ENCODE measurements at places on chromosomes 4 and X.

GRCh38 chr4:6380746-6381410 is 91.5 kb downstream of the PPP2R2C start:
- DNase-seq, result no peak

DNA sequence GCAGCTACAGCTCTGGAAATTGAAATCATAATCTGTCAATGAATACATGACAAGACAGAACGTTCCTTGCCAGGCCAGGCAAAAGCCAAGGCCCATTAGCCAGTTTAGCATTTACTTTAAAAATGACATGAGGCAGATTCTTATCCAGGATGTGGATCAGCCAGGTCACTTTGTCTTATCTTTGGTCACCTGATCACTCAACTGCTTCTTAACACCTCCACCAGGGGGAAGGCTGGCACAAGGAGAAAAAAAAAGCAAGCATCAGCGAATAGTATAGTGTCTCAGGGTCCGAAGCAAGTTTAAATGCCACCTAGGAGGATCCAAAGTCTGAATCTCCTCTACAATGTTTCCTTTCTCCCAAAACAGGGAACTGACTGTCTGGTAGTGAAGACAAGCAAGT is 18.8 kb downstream of the ATP1B4 start:
- no peak for DNase-seq

- DNase-seq, result no peak
These were observed 234.8 kb upstream of the GNPDA2 start for GRCh38 chr4:44961001-44961755.

- no peak for DNase-seq
These were observed 73.8 kb upstream of the DCLK2 start for GRCh38 chr4:150004481-150004880.

DNA sequence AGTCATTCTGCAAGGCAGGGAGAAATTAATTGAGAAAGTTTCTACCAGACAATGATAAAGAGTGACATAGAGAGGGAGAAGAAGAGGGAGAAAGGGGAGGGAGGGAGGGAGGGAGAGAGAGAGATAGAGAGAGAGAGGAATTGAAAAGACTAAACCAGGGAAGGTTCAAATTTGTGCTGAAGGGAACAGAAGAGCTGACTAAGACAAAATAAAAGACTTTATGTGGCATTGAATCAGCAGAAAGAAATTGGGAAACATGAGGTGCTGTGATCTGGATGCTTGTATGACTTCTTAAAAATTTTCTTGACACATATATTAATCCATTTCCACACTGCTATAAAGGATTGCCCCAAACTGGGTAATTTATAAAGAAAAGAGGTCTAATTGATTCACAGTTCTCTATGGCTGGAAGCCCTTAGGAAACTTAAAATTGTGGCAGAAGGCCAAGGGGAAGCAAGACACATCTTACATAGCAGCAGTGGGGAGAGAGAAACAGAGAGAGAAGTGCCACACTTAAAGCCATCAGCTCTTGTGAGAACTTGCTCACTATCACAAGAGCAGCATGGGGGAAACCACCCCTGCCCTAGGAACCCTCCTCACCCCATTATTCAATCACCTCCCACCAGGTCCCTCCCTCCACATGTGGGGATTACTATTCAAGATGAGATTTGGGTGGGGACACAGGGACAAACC is 13.5 kb upstream of the CXCL6 start:
- DNase-seq, result no peak

DNA sequence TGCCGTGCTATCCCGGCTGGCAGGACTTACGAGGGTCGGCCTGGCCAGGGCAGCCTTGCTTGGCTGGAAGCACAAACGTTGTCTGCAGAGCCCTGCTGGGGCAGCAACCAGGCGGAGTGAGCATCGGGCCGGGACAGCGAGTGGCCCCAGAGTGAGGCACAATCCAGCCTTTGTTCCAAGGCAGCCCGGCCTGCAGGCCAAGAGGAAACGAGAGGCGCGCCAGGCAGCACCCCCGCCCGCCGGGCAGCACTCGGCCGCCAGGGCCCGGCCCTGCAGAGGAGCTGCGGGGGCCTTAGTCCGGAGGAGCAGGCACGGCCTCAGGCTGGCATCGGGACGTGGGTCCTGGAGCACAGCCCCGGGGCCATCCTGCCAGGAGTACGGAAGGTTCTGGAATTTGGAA is 24.1 kb downstream of the FGFRL1 start:
- DNase-seq, result no peak

DNA sequence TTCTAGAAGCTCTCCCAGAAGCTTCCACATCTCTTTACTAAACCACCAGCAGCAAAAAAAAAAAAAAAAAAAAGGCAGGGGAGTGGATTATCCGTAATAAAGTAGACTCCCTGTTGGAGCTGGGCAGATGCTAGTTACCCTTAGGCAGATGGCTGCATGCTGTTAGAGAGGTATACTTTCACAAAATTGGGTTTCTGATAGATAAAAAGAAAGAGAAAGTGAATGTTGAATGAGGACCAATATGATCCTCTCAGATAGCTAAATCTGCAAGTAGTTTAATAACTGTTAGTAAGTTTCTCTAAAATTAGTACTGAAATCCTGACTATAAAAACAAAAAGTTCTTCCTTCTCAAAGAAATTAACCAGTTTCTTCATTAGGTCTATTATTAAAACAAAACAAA is 195.4 kb downstream of the ANAPC10 start:
- DNase-seq, result no peak

DNA sequence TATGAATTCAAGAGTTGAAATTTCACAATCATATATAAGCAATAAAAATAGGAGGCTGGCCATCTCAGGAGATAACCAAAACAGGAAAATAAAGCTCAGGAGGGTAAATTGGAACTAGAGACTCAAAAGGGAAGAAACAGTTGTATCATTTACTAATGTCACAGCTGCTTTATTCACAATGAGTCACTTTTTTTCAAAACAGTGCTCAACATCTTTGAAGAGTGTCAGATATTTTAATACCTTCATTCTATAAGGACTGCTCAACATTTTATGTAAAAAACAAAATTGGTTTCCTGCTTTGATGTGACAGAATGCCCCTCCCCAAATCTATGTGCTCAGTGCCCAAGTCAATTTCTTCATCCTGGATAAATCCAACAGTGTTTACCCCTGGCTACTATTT is 97.7 kb downstream of the DDX60 start:
- no peak for DNase-seq

DNA sequence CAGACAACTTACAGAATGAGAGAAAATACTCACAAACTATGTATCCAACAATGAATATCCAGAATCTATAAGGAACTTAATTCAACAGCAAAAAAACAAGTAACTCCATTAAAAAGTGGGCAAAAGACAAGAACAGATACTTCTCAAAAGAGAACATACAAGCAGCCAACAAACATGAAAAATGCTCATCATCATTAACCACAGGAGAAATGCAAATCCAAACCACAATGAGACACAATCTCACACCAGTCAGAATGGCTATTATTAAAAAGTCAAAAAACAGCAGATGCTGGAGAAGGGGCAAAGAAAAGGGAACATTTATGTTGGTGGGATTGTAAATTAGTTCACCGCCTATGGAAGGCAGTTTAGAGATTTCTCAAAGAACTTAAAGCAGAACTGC is 150.3 kb downstream of the FGF16 start:
- DNase-seq, result no peak

- no peak for DNase-seq
These were observed 288.2 kb upstream of the UGT8 start for GRCh38 chr4:114310296-114310925.

DNA sequence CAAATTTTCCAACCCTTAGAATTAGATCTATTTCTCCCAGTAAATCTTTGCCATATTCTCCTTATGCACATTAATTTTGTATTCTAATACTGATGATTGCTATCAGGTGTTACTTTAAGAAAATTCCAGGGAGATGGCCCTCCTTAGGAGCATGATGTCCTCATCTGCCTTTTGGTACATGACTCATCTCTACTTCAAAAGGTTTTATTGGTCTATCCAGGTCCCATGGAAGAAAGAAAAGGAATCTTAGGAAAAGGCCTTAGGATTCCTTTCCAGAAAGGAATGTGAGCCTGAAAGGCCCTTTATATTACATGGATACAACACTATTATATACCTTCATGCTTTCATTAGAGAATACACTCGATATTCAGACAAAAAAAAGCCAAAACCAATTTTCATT is 968.2 kb downstream of the STIM2 start:
- DNase-seq, result no peak

- DNase-seq, result no peak
These were observed 108.9 kb downstream of the SYNPO2 start for GRCh38 chr4:118997601-118998000.

DNA sequence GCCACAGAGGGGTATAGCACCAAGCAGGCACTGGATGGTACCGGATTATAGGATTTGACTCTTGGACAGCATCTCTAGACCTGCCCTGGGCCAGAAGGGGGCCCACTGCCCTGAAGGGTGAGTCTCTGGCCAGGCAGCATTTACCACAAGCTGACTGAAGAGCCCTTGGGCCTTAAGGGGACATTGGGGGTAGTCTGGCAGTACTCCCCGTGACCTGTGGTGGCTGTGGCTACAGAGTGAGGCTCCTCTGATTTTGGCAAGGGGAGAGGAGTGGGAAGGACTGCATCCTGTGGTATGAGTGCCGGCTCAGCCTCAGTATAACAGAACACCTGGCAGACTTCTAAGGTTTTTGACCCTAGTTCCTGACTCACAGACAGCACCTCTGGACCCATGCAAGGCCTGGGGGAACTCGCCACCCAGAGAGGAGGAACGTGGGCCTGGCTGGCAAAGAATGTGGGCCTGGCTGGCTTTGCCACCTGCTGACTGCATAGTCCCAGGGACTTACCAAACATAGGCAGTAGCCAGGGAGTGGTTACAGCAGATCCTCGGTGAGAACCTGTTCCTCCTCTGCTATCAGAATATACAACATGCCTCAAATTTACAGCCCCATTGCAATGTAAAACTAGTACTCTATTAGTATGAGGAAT is 48.1 kb downstream of the ABCB7 start:
- DNase-seq, result no peak

DNA sequence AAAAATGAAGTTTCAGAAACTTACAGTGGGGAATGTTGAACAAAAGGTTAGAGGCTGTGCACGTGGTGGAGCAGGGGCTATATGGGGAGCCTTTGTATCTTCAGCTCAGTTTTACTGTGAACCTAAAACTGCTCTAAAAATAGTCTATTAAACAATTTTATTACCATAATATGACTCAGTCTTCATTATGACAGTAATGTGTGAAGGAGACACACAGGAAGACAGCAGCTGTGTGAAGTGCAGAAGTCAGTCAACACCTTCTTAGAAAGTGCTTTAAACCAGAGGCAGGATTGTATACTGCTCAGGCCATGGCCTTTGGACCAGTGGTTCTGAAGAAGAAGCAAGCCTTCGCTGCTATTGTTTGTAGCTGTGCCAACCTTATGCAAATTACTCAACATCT is 89.7 kb downstream of the ARHGAP10 start:
- DNase-seq, result no peak

GRCh38 chr4:113112338-113112978 is 63.0 kb downstream of the ANK2 start:
- DNase-seq, result no peak

Data from stimulated activated CD8-positive, alpha-beta memory T cell treated with anti-CD3 and anti-CD28 coated beads, Interleukin-2, amount 100 ng/mL, for 1 hour (primary cell).